ENCODE measurements at places on chromosomes 5 and 9. TPM values are rescaled to one million over a fixed set of nuclear protein-coding genes. Genes with fewer than 3 reads are reported as not detected.

GRCh38 chr9:83987402-83987791, 6.8 kb downstream of the RMI1 start:
- peaks cover 14% of the 10 kb centered on the region for H3K36me3 ChIP-seq
- no peaks in the 10 kb centered on the region for H3K27me3 ChIP-seq
- no peak overlapping the region for H3K4me3 ChIP-seq
- peaks cover 17% of the 10 kb centered on the region for H3K4me1 ChIP-seq

GRCh38 chr5:71954329-71954728, 152.9 kb upstream of the MAP1B start:
- H3K27me3 ChIP-seq: no peaks in the 10 kb centered on the region
- no peak overlapping the region for H3K27ac ChIP-seq
- H3K4me3 ChIP-seq: no peak overlapping the region
- H3K4me1 ChIP-seq: peaks cover 24% of the 10 kb centered on the region
- no peaks in the 10 kb centered on the region for H3K36me3 ChIP-seq

DNA sequence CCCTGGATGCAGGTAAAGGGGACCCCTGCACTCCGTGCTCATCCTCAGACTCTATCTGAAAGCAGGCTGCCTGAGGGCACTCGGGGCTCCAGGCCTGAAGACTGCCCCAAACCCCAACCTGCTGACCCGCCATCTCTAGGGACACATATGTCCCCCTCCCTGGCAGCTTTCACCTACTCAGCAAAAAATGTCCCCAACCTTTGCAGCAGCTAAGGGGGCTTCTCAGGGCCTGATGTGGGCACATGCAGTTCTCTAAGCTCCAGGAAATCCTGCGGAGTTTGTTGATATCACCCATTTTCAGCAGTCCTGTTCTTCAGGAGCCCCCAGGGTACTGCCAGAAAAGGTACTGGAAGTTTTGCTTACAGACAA, 2.2 kb upstream of the DPH7 start:
- no peak overlapping the region for H3K4me3 ChIP-seq
- H3K4me1 ChIP-seq: no peaks in the 10 kb centered on the region
- peaks cover 30% of the 10 kb centered on the region for H3K36me3 ChIP-seq
- no peak overlapping the region for H3K27ac ChIP-seq

- H3K4me3 ChIP-seq: no peak overlapping the region
- H3K27me3 ChIP-seq: no peaks in the 10 kb centered on the region
- H3K4me1 ChIP-seq: peaks cover 8% of the 10 kb centered on the region
Observed at GRCh38 chr9:4030751-4031150, 269.1 kb downstream of the GLIS3 start.

The CER1 gene
- not detected for total RNA-seq

The ITK gene
- not detected for total RNA-seq

Data from Calu3 (cell line).